Urinary bladder (tissue), 4 donors: ENCODE measurements at places on chromosomes 6 and 20. TPM values are rescaled to one million over a fixed set of nuclear protein-coding genes. Genes with fewer than 3 reads are reported as not detected.

TRIM15 gene
- polyA plus RNA-seq, result not detected

BEND6 gene
- polyA plus RNA-seq, result 3.3 TPM

PI3 gene
- not detected for polyA plus RNA-seq

GTSF1L gene
- not detected for polyA plus RNA-seq

TMC2 gene
- polyA plus RNA-seq, result 0.34 TPM

SLC39A7 gene
- 77.1 TPM for polyA plus RNA-seq

DLL1 gene
- polyA plus RNA-seq, result 22.1 TPM

HLA-DOA gene
- 5.7 TPM for polyA plus RNA-seq

PHACTR1 gene
- 3.3 TPM for polyA plus RNA-seq

KHDC1 gene
- 4.2 TPM for polyA plus RNA-seq

LCA5 gene
- polyA plus RNA-seq, result 4.7 TPM

PAQR8 gene
- 12.1 TPM for polyA plus RNA-seq

RBPJL gene
- polyA plus RNA-seq, result not detected

CRIP3 gene
- polyA plus RNA-seq, result 1.1 TPM

CDC5L gene
- 14.7 TPM for polyA plus RNA-seq

HLA-DRA gene
- 272 TPM for polyA plus RNA-seq

F13A1 gene
- polyA plus RNA-seq, result 113 TPM

CD40 gene
- polyA plus RNA-seq, result 21.3 TPM

TPX2 gene
- polyA plus RNA-seq, result 0.84 TPM

SLC13A3 gene
- polyA plus RNA-seq, result 0.77 TPM

FAXC gene
- polyA plus RNA-seq, result 28.0 TPM

ADAM33 gene
- 111 TPM for polyA plus RNA-seq

SAPCD1 gene
- 1.3 TPM for polyA plus RNA-seq

SMLR1 gene
- not detected for polyA plus RNA-seq

SLC22A2 gene
- 0.05 TPM for polyA plus RNA-seq

SLCO4A1 gene
- 24.8 TPM for polyA plus RNA-seq

SEMG1 gene
- not detected for polyA plus RNA-seq

SPATS1 gene
- polyA plus RNA-seq, result not detected

BFSP1 gene
- polyA plus RNA-seq, result 2.0 TPM

HAO1 gene
- polyA plus RNA-seq, result 0.10 TPM

TRAPPC3L gene
- 0.05 TPM for polyA plus RNA-seq

RBBP9 gene
- polyA plus RNA-seq, result 9.3 TPM

BTN1A1 gene
- polyA plus RNA-seq, result not detected

SAMD3 gene
- polyA plus RNA-seq, result 0.30 TPM

HLA-DOB gene
- 0.90 TPM for polyA plus RNA-seq
